ENCODE measurements at places on chromosomes 6 and 20. TPM values are rescaled to one million over a fixed set of nuclear protein-coding genes. Genes with fewer than 3 reads are reported as not detected.

DNA sequence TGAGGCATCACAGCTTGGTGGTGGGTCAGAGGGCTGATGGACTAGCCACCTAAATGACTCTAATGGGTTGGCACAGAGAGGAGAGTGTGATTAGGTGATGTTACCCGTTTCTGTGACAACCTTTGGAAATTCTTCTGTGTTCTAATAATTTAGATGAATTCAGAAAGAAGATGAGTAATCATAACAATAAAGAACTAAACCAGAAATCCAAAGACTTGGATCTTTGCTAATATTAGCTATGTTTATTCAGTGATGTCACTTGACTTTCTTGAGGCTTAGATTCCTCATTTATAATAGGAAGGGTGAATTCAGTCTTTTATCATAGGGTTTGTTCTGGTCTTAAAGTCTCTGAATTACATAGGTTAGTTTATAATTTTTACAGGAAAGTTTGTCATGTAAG lies 19.9 kb downstream of the CRYBG1 start:
- DNase-seq = no peak

DNA sequence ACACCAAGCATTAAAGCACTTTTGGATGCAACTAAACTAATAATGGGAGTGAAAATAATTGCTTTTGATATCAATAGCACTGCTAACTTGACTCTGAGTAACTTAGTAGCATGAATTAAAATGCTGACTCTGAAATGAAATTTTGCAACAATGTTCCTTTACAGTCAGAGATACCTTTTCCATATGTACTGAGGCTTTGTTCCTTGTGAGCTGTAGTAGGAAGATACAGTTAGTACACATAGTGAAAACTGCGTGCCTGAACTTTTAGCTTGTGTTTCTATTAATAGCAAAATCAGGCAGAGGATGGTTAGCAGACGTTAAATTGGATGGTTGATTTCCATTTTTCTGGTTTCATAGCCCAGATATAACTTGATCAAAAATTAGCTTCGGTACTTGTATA lies 18.6 kb downstream of the ADGRG6 start:
- no peak for DNase-seq

GRCh38 chr6:2962004-2962403 lies 9.4 kb downstream of the SERPINB6 start:
- no peak for DNase-seq

- DNase-seq = no peak
Measured at GRCh38 chr6:6674872-6675271, 86.4 kb downstream of the LY86 start.

GRCh38 chr6:115241373-115241772 lies 819.3 kb downstream of the FRK start:
- no peak for DNase-seq

DNA sequence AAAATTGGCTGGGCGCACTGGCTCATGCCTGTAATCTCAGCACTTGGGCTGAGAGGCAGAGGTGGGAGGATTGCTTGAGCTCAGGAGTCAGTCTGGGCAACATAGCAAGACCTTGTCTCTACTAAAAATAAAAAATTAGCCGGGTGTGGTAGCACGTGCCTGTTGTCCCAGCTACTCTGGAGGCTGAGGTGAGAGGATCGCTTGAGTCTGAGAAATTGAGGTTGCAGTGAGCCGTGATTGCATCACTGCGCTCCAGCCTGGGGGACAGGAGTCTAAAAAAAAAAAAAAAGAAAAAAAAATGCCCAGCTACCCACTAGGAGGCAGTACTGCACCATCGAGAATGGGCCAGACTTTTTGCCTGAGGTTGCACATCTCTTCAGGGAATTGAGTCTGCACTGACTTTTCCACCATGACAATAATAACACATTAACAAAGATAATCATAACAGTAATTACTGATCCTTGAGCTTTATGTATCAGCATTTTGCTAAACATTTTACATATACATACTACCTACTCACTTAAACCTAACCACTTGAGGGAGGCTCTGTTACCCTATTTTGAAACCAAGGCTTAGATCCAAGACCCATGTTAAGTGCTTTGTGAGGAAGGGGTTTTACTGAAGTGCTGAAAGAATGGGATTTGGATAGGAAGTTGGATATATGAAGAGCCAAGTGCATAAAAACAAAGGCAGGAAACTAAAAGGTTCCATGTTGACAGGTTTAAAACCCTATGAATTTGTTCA lies 21.0 kb downstream of the SRSF3 start:
- DNase-seq = no peak

DNA sequence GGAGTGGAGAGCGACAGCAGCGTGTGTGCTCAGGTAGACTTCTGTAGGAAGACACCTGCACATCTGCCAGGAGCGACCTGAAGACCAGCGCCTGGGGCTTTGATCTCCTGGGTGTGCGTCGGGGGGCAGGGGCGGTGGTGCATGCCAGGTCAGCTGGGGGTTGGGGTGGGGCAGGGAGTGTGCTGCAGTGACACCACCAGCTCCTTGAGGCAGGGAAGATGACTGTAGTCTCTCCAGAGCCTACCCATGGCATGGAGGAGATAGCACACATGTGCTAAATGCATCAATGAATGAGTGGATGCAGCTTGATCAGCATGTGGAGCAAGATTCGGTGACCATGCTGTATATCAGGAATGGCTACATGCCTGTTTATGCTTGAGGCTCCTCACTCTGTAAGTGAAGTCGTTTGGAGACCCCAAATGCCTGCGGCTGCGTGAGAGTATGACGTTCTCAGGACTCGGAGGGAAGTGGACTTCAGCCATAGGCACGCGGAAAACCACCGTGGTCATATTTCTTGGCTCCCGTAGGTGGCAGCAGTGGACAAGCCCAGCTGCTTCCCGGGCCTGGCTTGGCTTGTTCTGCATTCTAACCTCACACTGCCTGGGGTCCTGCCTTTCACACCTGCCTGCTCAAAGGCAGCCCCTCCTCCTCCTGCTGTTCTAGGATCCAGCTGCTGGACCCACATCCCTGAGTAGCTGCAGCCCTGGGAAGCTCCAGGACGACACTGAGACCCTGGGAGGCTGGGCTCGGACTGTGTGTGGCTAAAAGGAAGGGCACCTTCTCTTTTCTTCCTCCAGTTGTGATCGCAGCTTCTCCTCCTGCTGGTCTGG lies 39.4 kb upstream of the KCNK16 start:
- peak; percentile 91 for DNase-seq

DNA sequence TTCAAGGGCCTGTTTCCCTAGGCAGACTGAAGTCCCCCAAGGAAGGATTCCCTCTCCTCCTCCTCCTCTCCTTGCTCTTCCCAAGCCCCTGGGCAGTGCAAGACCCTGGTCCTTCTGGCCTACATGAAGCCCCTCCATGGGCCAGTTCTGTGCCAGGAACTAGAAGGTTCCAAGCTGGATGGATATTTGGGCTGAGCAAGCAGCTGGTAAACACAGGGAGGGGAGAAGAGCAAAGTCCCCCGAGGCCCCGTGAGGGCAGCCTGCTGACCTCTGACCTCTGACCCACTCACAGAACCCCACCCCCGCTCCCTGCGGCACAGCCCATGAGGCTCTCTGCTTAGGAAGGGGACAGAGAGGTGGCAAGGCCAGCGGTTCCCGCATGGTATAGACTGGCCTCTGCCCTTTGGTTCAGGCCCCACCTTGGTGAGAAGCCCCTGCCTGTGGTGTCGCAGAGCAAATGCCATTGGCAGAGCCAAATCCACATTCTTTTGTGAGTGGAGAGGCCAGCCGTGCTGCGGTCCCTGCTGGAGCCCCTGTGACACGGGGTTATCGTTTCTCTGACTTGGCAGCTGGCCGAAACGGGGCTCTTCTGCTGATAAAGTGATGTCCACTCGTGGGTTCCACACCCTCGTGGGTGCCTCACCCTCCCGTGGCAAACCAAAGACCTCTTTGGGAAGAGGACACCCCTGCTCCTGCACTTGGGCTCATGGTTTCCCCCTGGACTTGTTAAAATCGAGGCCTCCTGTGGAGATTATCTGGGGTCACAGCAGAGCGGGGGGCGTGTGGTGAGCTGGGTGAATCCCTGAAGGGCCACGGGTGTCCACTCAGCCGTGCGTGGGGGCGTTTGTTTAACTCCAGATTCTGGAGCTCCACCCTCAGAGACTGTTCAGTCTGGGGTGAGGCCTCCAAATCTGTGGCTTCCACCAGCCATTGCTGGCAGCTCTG lies 2.1 kb upstream of the CHRNA4 start:
- DNase-seq = peak; percentile 57

GRCh38 chr20:19820555-19821211 lies 62.6 kb downstream of the RIN2 start:
- DNase-seq = no peak

DNA sequence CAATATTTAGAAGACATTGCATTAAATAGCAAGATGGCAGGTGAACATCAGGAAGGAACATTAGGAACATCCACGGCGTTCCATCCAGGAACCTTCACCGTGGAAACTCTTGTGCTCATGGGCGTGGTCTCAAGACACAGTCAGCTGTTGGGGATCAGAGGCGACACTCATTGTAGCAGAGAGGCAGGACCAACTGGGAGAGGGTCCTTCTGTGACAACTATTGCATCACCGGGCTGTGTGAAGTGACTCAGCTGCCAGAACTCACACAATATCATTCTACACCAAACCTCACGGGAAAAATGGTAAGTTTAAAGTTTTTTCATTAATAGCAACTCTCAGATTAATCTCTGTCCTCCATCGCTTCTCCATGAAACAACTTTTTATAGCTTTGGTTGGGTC lies 334.8 kb upstream of the SULF2 start:
- no peak for DNase-seq

The ARMH2 gene
- polyA plus RNA-seq = not detected

DNA sequence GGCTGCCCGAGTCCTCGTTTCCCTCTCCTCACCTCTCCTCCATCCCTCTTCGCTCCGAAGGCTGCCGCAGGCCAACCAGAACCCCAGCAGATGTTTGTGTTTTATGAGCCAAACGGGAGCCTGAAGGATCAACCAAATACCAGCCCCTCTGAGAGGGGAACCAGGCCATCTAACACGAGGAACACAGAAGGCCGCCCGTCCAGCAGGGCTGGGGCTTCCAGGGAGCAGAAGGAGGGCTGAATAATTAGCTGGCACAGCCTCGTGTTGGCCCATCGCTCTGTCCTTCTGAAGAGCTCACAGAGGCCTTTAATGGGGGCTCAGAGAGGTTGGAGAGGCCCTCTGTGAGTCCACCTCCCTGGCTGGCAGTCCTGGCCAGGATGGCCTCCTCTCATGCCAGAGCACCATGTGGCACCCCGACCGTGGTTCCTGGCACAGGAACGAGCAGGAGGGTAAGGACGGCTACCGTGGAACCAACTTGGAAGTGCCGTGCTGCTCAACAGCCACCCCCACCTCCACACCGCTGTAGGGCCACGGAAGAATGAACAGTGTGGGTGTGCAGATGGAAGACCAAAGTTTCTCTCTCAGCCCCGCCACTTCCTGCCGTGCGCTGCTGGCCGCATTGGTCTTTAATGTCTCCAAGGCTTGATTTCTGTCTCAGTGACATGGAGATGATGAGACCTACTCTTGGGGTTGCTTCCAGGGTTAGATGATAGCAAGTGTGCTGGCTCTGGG lies 155.2 kb downstream of the SCML4 start:
- DNase-seq = peak; percentile 63

The BPIFB2 gene
- not detected for polyA plus RNA-seq

GRCh38 chr6:68729377-68729903 lies 94.4 kb downstream of the ADGRB3 start:
- DNase-seq = no peak

DNA sequence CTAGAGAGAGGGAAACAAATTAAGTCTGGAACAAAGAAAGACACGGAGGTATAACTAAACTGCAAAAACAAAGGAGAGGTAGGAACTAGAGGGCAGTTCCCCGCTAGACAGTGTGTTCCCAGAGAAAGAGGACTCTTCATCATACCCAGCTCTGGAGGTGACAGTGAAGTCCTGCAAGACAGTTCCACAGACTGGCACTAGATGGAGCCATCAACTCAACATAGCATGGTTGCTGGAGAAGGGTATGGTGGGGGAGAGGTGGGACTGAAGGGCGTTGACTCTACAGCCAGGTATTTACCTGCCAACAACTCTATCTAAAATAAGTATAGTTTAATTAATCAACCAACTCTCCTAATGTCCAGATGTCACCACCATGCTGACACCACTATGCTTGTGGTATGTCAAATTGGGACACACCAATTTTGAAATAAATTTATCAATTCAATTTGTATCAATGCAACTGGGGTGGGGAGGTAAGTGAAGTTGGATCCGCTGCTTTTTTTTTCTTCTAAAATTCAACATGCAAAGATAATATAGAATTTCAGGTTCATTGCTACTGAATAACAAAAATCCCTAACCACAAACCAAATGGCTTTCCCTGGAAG lies 9.7 kb downstream of the BACH2 start:
- DNase-seq = peak; percentile 51

GRCh38 chr6:160975162-160975561 lies 16.4 kb upstream of the MAP3K4 start:
- DNase-seq = no peak

The IRF4 gene
- polyA plus RNA-seq = not detected

GRCh38 chr6:107585815-107586435 lies 96.0 kb downstream of the SOBP start:
- no peak for DNase-seq

DNA sequence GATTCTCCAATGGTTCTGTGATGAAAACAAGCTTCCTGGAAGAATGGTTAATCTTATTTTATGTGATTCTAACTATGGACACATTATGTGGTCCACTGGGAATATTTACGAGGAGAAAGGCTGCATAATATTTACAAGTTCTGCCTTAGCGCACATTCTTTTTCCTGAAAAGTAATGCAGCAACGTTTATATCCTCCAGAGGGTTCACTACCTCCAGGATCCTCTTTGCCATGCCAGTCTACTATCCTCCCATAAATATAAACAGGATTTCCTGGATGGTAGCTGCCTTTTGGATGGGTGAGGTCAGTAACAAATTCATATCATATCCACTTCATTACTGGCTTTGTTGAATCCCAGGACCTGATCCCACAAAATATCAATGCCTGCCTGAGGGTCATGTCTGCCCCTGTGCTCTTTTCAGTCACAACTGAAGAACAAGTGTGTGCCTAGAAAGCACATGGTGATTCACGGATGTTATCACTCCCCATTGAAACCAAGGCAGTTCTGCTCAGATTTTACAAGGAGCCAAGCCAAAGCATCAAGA lies 30.4 kb downstream of the ADGRF5 start:
- DNase-seq = no peak

The CFAP206 gene
- 2.6 TPM for polyA plus RNA-seq

- DNase-seq = no peak
Measured at GRCh38 chr6:134079406-134079921, 27.0 kb upstream of the SLC2A12 start.

Measured in kidney (tissue), 22 donors.